Activated CD4-positive, alpha-beta T cell treated with anti-CD3 and anti-CD28 coated beads for 24 hours (primary cell): ENCODE measurements at places on chromosomes 11 and 22.

GRCh38 chr11:118715837-118716260 is 36.4 kb upstream of the TREH start:
- DNase-seq, result no peak

GRCh38 chr11:115996808-115997188 is 492.6 kb upstream of the CADM1 start:
- DNase-seq, result no peak

GRCh38 chr11:119173453-119173852 is 4.9 kb downstream of the NLRX1 start:
- no peak for DNase-seq

DNA sequence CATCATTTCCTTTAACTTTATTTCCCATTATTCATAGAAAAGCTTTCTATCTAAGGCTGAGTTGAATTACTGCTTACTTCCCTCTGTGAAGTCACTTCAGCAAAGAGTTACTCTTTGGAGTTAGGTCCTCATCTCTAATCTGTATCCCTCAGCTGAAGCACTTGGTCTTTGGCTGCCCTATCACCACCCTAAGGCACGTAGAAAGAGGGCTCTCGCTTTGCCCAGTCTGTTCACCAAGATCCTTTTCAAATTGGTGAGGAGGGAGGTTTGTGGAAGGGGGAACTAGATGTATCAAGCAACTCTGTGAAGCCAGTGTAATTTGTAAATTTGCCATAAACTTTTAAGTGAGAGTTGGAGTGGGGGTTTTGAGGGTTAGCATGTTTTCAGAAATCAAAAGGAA is 43.4 kb downstream of the PAX6 start:
- DNase-seq, result no peak

GRCh38 chr22:31983911-31984656 is 39.7 kb downstream of the YWHAH start:
- no peak for DNase-seq

DNA sequence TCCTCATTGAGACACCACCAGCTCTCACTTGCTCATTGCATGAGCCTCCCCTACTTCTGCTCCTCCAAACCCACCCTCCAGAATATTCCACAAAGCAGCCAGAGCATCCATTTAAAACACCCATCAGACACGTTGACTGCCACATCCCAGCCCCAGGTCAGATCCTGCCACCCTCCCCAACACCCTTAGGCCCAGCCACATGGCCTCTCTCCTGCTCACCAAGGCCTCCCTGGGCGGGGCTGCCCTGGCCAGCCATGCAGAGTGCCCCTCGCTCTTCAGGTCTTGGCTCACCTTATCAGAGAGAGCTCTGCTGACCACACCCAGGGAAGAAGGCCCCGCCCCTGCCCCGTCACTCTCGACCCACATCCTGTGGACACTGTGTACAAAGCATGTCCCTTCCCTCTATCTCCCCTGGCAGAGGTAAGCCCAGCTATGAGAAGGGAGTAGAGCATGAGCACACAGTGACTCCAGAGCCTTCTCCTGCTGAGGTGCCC is 106.8 kb downstream of the MICAL3 start:
- DNase-seq, result no peak

DNA sequence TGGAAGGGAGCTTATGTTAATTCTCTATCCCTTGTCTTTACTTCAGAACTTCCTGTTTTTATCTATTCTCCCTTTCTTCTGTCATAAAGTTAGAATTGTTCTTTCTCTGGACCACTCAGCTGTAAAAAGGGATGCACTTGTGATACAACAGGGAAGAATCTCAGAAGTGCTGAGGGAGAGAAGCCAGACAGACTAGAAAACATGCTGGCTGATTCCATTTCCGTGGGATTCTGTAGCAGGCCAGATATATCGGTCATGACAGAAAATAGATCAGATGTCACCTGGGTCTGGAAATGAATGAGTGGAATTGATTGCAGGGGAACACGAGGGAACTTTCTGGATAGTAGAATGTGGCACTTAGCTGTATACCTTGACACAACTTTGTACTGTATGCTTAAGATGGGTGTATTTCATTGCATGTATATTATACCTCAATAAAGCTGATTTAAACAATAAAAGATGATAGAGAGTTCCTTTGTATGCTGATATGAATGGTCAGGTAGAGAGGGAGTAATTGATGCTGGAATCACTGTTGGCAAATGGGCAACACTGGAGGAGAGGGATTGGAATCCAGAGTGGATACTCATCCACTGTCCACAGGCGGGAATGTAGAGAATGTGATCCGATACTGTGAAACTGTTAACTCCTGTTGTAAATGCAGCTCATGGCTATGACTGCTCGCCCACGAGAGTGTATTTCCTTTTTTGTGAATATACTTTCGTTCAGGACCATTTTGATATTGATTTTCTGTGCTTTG is 59.6 kb downstream of the ATXN10 start:
- no peak for DNase-seq

DNA sequence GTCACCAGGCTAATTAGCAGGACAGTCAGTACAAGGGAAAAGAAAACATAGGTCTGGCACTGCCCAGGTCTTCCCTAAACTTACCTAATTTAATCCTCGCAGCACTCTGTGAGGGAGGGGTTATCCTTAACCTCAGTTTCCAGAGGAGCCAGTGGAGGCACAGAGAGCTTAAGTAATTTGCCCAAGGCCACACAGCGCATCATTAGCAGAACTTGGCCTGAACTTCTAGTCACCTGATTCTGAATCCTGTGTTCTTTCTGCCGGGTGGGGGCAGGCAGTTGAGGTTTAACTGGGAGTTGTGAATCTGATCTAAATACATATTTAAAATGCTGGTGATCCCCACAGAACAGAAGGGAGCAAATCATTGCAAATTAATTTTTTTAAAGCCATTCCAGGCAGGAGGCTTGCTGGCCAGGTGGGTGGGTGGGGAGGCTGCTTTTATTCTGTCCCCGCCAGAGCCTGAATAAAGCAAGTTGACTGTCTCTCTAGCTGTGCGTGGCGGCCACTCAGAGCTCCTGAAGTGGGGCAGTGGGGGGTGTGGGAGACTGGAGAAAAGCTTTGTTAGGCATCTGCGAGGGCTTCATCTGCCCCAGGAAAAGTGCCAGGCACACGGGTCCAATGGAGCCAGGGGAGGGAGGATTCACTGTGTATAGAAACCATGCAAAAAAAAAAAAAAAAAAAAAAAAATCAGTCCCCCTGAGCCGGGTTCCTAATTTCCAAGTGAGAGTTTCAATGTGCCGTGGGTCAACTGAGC is 66.1 kb downstream of the NFAM1 start:
- no peak for DNase-seq

- no peak for DNase-seq
Measured at GRCh38 chr11:18071098-18071705, 25.1 kb upstream of the TPH1 start.
